ENCODE measurements at places on chromosomes 7 and 10.

GRCh38 chr10:107616463-107617410 is 452.2 kb upstream of the SORCS1 start:
- DNase-seq, result no peak

DNA sequence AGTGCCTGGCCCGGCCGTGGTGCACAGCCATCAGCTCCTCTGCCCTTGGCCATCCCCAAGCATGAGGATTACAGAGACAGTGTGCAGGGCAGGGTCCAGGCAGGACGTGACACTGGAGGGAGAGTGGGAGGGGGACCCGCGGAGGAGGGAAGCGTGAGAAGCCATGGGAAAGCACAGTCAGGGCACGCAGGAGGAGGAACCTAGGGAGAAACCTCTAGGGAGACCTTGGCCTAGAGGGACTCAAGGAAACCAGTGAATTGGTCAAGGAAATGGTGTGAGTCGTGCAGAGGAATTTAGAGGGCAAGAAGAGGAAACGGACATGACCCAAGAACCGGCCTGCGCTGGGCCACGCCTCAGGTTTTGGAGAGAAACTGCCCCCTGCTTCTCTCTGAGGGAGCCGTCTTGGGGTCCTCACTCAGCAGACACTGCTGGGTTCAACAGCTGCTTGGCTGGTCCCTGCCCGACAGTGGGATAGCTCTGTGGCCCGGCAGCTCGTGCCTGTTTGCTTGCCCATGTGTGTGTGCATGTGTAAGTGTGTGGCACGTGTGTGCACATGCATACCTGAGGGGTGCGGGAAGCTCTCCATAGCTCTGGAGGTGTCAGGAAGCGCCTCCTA is 3.2 kb downstream of the OPN4 start:
- no peak for DNase-seq

- DNase-seq, result no peak
Measured at GRCh38 chr7:26046878-26047277, 105.1 kb upstream of the NFE2L3 start.

DNA sequence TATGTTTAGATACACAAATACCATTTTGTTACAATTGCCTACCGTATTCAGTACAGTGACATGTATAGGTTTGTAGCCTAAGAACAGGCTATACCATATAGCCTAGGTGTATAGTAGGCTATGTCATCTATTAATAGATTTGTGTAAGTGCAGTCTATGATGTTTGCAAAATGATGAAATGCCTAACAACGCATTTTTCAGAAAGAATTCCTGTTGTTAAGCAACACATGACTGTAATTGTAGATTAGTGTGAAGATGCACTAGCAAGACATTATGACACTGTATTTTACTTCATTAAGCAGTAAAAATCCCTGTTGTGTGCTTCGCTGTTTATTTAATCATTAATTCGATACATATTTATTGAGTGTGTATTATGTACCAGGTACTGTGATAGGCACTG is 446.0 kb downstream of the SUGCT start:
- no peak for DNase-seq

GRCh38 chr7:41007351-41007751 is 695.5 kb downstream of the INHBA start:
- DNase-seq, result no peak

DNA sequence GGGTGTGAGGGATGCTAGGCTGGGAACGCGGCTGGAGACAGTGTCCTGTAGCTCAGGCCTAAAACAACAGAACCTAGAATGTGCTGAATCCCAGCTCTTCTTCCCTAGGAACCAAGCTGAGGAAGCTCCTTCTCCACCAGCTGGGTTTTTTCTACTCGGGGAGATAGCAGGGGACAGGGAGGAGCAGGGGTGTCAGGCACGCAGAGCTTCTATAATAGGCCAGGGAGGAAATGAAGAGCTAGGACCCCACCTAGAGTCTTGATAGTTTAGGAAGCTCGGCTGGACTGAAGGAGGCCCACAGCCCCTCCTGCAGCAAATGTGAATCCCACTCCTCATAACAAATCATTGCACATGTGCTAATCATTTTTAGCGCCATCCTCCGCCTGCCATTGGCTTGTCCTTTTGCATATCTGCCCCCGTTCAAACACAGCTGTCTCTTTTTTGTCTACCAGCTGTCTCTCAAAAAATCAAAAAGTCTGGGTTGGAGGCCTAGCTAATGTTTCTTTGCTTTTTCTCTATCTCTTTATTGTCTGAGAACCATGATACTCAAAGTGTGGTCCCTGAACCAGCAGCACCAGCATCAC is 24.1 kb upstream of the FAM180A start:
- no peak for DNase-seq

- no peak for DNase-seq
Measured at GRCh38 chr7:41476460-41476803, 226.5 kb downstream of the INHBA start.

DNA sequence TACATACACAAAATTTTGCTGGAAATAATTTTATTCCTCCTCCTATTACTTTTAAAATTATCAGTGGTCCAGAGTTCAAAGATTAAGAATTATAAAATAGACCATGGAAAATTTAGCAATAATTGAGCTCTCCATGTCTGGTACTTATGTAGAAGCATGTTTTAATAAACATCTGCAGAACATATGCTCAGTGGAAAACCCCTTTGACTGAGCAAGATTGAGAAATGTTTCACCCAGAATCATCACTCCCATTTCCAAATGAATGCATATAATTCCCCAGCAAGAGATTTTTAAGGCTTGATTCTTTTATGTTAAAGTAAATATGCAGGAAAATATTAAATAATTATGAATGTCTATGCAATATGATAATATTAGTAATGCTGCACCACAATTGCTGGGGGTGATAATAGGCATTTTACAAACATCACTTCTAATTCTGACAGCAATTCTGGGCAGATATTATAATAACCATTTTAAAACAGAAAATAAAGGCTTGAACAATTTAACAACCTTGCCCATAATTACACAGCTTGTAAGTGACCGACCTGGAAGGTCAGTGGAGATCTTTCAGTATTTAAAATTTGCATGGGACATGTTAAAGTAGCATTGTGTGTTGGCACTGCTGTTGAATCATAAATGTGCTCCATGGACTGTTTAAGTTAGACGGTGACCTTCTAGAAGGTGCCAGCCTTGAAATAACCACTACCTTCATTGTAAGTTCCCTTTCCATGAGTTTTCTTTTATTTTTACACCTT is 45.6 kb upstream of the TES start:
- no peak for DNase-seq
